ENCODE measurements at places on chromosomes 12 and 14.

DNA sequence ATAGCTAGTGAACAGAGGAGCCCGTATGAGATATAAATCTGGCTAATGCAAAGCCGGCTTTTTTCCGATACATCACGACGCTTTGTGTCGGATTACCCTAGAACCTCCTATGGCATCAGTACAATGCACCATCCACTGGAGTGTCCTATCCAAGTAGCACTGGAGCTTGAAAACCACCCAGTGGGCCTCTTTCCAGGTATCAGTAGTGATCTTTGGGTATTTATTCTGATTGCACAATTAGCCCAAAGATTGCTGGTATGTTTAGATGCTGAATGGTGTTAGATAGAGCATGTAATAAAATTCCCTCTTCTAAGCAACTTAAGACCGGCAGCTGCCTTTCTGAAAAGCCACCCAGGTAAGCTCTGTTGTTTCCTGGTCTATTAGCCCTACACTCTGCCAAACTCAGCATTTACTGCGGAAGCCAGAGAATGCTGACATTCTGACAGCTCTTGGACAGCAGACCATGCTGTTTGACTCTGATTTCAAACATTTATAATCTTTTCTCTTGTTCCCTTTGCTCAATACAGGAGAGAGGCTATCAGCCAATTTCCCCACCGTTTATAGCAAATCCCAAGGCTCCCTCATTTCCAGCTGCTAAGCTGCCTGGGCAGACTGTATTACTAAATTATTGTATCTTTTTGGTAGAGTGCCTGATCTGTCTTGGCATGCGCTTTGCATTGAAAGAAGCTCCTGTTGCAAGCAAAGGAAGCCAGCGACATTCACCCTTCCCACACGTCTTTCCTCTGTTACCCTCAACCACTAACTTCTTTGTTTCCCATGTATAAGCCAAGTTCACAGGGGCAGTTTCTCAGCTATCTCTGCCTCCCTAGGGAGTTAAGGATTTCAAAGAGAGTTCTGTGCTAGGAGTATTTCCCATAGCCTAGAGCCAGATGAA, 388.3 kb upstream of the GARIN6 start:
- DNase-seq: no peak

- DNase-seq: peak; percentile 17
Observed at GRCh38 chr12:13362260-13362841, 165.8 kb downstream of the EMP1 start.

DNA sequence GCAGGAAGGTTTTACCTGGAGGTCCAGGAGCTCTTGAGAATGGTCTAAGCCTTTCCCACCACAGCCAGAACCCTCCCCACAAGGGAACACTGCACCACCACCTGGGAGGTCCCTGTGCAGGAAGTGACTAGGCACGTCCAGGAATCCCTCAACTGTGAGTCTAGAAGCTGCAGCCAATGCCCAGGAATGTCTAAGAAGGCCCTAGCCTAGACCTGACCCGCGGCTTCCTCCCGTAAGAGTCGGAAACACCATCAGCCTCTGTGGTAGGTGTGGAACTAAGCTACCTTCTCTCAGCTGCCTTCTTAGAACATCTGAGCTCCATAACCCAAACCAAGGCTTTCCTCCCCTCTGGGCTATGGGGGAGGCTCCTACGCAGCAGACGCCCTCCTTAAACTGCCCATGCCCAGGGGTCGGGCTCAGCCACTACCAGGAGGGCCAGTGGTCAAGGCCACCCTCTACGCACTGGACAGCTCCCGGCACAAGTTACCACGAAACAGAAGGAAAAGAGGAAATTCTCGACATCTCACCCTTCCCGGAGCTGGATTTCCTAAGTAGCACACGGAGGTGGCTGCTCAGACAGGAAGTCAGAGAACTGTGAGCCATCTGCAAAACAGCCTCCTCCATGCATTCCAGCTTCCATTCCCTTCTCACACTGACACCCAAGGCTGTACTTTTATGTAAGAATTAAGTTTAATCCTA, 25.5 kb downstream of the ZFYVE21 start:
- DNase-seq: no peak

DNA sequence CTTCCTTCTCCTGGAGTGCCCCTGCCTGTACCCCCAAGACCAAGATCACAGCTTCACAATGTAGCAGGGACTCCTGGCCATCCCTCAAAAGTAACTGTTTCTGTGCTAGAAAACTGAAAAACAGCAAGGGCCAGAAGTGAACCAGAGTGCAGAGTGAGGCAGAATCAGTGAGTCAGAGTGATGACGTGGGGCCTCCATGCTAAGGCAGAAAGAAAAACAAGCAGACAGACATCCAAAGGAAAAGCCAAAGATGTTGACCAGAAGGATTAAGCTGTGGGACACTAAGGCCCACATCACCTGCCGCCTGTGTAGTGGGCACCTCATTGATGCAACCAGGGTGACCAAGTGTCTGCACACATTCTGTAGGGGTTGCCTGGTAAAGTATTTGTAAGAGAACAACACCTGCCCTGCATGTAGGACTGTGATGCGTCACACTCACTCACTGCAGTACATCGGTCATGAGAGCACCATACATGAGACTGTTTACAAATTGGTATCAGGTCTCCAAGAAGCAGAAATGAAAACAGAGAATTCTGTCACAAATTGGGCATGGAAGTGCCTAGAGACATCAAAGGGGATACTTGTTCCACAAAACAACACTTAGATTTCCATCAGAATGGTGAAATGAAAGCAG, 51.2 kb downstream of the ARMH4 start:
- no peak for DNase-seq

- DNase-seq: no peak
Observed at GRCh38 chr14:83356080-83356479, 1822.4 kb upstream of the SEL1L start.

GRCh38 chr12:117188121-117188665, 2.1 kb downstream of the FBXO21 start:
- no peak for DNase-seq

DNA sequence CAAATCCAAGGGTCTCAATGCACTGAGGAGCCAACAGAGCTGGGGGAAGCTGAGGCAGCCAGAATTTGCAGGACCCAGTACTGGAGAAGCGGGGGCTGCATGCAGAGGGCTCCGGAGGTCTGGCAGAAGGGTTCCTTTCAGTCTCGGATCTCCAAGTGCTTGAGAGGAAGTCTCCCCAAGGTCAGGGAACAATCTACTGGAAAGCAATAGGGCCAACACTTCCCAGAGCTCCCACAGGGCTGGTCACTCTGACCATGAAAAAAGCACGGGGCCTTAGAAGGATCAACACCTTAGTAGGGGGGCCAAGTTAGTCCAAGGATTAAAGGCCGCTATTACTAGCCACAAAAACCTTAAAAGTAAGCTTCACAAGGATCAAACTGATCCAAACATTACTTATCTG, 31.7 kb downstream of the SPPL3 start:
- DNase-seq: no peak
